ENCODE measurements at places on chromosomes 5 and 9. TPM values are rescaled to one million over a fixed set of nuclear protein-coding genes. Genes with fewer than 3 reads are reported as not detected.

DNA sequence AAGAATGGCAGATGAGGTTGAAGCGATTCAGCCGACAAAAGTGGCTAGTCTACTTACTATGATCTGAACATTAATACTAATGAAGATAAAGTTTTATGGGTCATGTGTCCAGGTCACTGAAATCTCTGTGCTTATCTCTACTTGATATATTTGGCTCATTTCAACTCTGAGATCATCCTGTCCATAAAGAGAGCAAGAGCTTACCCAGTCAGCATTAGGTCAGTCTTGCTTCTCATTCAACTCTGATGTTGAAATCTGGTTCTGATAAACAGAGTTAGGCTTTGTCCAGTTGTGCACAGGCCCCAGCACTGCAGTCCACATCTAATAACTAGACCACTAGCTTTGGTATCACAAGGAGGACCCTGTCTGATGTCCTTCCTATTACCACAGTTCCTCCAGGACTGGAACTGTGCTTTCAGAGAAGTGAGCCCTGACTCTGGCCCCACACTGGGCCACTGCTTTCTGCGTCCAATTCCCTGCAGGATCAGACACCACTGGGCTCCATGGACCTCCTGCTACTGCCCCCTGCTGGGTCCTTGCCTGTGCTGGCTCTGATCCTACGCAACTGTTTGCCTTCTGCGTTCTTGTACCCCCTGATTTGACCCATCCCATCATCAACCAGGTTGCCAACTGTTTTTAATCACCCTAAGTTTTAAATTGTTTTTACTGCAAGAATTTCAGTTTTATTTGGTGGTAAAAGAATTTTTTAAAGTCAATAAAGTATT lies 23.7 kb upstream of the FAM120A start:
- DNase-seq: no peak

DNA sequence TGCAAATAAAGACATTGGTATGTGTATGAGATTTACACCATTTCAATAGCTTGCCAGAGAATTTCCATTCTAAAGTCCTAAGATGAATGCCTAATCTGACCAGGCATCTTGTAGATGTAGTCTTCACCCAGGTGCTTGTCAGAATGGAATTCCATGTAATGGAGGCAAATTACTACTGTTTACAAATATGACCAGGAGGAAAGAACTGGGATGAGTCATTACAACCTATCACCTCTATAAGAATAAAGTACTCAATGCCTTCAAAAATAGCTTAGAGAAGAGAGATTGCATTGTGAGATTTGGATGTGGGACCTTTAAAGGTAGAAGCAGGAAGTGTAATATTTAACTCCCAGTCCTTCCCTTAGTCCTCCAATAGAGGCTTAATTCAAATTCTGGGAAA lies 507.0 kb upstream of the PTGER4 start:
- no peak for DNase-seq

DNA sequence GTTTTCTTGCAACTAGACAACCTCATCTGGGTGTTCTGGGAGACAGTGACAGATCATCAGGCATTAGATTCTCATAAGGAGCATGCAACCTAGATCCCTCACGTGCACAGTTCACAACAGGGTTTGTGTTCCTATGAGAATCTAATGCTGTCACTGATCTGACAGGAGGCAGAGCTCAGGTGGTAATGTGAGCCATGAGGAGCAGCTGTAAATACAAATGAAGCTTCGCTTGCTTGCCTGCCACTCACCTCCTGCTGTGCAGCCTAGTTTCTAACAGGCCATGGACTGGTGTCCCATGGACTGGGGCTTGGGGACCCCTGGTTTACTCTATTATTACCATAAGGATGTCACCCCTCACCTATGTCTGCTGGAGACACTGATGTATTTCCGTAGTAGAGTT lies 166.8 kb downstream of the PSAT1 start:
- no peak for DNase-seq

DNA sequence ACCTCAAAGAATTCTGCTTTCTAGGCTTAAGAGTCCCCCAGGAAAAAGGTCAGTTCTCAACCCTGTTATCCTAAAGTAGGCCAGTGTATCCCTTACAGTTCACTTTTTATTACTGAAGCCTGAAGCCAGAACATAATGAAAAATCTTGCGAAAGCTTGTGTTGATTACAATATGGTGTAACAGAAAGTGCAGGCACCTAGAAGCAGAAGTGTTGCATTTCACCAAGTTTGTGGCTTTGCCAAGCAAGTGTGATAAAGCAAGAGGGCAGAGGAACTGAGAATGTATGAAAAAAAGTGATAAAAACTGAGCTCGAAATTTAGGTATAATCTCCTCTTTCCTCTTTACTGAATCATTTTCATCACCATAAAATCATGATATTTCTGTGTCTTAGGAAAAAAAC lies 26.2 kb downstream of the AGTPBP1 start:
- DNase-seq: no peak

DNA sequence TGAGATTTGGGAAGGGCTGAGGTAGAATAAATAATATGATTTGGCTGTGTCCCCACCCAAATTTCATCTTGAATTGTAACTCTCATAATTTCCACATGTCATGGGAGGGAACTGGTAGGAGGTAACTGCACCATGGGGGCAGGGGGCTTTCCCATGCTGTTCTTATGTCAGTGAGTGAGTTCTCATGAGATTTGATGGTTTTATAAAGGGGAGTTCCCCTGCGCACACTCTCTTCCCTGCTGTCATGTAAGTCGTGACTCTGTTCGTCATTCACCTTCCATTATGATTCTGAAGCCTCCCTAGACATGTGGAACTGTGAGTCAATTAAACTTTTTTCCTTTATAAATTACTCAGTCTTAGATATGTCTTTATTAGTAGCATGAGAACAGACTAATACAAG lies 115.5 kb upstream of the STARD4 start:
- no peak for DNase-seq

MPDZ gene
- 59.8 TPM for polyA plus RNA-seq

AGXT2 gene
- not detected for polyA plus RNA-seq

PCDHA12 gene
- 0.08 TPM for polyA plus RNA-seq

KCNV2 gene
- 0.19 TPM for polyA plus RNA-seq
